ENCODE measurements at places on chromosomes 7 and 10. TPM values are rescaled to one million over a fixed set of nuclear protein-coding genes. Genes with fewer than 3 reads are reported as not detected.

GRCh38 chr10:24740714-24741113 is 17.0 kb upstream of the ARHGAP21 start:
- DNase-seq = no peak

SAP25 gene
- total RNA-seq = 29.1 TPM

GPRIN2 gene
- not detected for total RNA-seq

DNA sequence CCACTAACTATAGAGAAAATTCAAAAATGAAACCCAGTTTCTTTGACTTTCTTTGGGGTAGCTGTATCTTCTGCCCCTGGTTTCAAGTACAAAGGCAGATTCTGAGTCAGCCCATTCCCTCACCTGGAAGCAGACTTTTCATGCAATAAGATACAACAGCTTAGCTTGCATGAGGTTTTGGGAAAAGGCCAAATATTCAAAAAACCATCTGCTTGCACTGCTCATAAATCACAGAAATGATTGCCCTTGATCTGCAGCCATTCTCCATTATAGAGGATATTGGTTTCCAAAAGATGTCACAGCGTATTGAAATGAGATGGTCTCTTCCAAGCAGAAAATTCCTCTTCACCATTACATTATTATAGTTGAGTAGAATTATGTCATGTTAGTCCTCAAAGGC is 354.0 kb downstream of the PHF14 start:
- no peak for DNase-seq

UNC5B gene
- total RNA-seq = not detected

- no peak for DNase-seq
Observed at GRCh38 chr10:66869635-66870034, 56.2 kb upstream of the LRRTM3 start.

CPEB3 gene
- total RNA-seq = 2.8 TPM

GRCh38 chr10:43160921-43161255 is 22.6 kb downstream of the CSGALNACT2 start:
- no peak for DNase-seq

GRCh38 chr7:98038731-98039130 is 48.7 kb upstream of the OCM2 start:
- DNase-seq = no peak

- DNase-seq = no peak
Observed at GRCh38 chr7:36159618-36160017, 6.6 kb downstream of the EEPD1 start.

DNA sequence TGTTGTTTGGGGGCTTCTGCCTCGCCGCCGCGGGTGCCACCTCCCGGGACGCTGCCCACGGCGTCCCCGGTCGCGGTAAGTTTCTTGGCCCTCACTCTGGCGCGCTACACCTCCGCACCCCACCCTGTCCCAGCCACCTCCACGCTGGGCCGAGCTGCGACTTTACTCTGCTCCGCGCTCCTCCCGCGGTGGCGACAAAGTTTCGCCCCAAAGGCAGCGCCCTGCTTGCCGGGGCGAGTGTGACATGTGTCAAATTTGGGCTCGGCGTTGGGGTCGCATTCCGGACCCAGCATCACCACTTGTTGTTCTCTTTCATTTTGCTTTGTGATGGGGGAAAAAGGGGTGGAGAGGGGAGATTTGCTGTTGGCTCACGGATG is 167.7 kb upstream of the PPP1R3A start:
- no peak for DNase-seq

- no peak for DNase-seq
Observed at GRCh38 chr7:94912085-94912484, 4.7 kb downstream of the PPP1R9A start.

WEE2 gene
- not detected for total RNA-seq

SDK1 gene
- total RNA-seq = 0.03 TPM

DNA sequence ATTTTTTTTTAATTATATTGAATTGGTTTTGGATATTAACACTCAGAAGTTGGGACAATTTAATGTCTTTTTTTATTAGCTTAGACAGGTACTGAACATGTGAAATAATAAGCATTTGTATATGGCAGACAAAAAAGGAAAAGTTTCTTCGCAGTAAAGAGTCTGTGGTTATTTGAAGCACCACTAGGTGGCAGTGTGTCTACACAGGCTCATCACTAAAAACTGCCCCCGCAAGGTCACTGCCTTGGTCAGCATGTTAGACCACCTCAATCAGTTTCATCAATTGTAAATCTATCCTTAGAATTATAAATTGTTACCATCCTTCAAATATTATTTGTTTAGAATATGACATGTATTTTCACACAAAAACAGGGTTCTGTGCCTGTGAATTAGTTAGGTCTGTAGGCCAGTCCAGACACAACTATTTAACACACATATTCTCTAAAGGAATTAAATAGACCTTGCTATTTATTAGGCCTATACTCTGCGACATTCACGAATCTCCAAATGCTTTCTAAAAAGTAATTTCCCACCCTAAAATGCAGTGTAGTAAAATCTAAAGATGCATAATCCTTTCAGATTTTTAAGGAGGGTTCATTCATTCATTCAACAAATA is 17.0 kb downstream of the PNLIPRP3 start:
- no peak for DNase-seq

- no peak for DNase-seq
Observed at GRCh38 chr7:7914547-7914946, 54.0 kb upstream of the GLCCI1 start.

DNA sequence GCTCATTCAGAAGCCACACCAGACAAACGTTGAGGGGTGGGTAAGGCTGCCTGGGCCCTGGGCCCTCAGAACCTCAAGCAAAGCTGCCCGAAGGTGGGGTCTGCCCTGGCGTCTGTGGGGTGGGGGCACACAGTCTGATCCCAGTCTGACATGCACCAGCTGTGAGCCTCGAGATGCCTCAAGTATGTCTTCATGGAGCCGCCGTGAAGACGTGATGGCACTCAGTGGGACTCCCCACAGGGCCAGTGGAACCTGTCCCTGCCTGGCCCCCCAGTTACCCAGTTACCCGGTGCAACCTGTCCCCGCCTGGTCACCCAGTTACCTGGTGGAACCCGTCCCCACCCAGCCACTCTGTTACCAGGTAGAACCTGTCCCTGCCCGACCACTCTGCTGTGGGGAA is 351.2 kb downstream of the PTPRN2 start:
- no peak for DNase-seq

DNA sequence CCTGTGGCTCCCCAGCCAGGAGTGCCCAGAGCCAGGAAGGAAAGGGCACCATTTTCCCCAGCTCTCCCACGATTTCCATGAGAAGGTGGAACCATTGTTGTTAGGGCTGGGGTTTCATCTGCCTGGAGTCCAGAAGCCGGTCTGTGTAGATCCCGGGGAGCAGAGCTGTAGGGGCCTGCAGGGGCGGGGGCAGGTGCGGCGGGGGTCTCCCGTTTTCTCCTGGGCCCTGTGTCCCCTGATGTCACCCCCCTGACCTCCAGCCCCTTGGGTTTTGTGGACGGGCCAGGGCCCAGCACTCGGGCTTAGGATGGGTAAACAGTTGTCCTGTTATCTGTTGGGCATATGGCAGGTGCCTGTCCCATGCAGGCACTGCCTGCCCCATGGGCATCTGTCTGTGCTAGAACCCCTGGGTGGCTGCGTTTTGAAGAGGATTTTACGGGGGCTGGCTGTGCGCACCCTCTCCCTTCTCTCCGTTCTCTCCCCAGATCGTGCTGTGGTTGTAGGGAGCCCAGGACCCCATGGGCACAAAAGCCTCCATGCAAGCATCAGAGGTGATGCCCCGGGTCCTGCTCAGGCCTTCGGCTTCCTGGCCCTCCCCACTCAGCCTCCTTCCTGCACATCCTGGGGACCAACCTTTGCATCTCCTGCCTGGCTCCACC is 158.8 kb downstream of the WDR37 start:
- no peak for DNase-seq

GRCh38 chr7:15977663-15978062 is 291.2 kb upstream of the MEOX2 start:
- DNase-seq = no peak

DNA sequence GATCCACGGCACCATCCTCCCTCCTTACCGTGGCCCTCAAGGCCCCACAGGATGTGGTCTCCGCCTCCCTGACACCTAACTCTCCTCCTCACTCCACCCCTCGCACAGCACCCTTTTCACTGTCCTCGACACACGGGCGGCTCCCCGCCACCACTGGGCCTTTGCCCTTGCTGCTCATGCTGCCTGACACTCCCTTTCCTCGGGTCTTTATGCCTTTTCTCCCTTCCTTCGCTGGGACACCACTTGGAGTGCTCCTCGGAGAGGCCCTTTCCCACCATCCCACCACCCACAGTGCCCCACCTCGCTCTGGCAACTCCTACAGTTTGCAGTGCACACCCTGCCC is 7.9 kb upstream of the INMT start:
- DNase-seq = peak; percentile 38

DNA sequence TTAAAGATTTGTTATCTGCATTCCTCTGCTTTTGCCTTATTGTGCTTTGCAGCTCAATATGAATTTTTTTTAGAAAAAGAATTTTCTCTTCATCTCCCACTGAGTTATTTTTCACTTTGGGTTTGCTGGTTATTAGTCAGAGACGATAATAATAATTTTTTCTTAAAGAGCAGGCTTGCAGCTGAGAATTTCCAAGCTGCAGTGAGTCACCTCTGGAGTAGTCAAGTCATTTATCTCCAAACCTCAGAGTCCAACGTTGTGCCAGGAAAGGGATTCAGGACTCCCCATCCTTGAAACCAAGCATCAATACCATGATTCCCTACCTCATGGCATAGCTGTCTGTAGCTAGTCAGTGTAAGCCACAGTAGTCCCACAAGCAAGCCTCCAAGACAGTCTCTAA is 15.2 kb upstream of the EGR2 start:
- DNase-seq = no peak
